ENCODE measurements at places on chromosomes 13 and 19.

GRCh38 chr13:21436582-21436981 lies 22.5 kb downstream of the ZDHHC20 start:
- DNase-seq, result no peak

- no peak for DNase-seq
Observed at GRCh38 chr19:12543855-12544254, 7.4 kb downstream of the ZNF564 start.

DNA sequence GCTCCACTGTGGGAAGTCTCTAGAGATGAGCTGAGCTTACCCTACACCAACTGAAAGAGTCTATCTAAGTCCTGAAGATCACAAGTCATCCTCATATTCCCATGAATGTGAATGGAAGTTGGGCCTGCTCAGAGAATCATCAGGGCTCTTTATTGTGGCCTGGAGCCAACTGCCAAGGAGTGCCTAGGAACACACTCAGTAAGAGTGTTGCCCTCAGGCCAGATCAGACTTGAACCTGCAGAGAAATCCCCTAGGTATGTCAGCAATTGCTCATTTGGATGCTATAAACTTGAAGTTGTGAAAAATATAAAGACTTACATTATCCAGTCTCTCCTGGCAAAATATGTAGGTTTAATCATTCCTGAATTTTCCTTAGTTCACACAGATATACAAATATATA lies 1070.2 kb downstream of the EFNB2 start:
- no peak for DNase-seq

DNA sequence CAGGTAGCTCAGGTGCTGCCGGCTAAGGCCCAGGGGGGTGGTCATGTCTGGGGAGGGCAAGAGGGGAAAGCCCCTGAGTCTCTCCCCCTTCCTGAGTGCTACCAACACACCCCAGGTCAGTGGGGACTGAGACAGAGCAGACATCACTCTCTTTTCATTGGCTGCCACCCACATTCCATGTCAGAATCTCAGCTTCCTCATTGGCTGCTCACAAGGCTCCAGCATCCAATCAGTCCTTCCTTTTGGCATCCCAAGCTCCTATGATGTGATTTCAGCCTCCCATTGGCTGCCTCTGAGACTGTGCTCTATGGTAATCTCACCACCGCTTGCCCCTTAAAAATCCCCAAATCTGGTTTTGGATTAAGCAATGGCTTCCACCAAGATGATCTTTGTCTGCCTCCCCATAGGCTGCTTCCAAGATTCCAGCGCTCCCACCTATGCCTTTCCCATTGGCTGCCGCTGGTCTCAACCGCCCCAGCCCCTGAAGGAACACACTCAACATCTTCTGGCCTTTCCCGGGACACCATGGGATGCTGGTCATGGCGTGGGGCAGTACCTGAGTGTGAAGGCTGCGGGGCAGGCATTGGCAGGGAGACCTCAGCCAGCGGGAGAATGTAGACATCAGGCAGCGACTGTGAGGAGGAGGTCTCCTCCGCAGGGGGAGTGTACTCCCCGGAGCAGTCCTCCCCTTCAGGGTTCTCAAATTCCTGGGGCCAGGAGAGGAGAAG lies 2.0 kb downstream of the LMTK3 start:
- DNase-seq, result peak; percentile 53

- DNase-seq, result no peak
Observed at GRCh38 chr19:28905996-28906395, 307.0 kb downstream of the UQCRFS1 start.

DNA sequence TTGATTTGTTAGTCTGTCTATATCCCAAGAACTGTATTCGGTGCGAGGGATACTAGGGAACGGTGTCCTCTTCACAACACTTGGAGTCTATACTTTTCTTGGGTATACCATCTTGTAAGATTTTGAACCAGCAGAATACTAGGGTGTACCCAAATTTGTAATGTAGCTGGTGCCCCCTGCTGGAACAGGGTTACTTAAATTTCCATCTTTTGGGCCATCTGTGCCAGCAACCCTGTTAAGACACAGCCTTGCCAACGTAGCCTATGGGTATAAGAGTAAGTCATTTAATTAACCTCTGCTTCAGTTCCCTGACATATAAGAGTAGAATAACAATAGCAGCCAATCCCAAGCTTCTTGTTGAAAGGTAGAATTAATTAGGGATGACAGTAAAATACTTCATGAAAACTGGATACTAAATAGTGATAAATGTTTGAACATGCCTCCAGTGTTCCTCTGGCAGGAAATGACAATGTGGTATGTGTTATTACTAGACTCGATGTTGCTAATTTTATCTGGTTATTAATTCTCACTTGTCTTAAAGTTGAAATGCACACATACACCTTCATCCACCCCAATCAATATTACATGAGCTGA lies 607.6 kb downstream of the FGF9 start:
- peak; percentile 22 for DNase-seq

DNA sequence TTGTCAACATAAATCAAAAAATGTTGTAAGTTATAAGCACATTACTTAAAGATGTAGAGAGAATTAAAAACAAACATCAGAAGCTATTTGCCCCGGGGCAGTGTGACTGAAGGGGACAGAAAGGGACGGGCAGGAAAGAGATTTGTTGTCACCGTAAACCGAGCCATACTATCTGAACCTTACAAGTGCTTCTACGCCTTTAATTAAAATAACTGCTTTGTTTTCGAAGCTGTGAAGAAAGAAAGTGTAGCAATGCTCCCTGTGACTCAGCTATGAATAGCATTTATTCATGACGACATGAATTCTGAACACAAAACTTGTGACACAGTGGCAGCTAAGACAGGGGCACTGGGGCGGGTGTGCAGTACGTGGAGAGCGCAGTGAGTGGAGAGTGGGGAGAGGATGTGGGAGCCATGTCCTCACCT lies 30.0 kb downstream of the ZNF787 start:
- DNase-seq, result no peak

GRCh38 chr19:8571006-8571411 lies 6.2 kb downstream of the MYO1F start:
- DNase-seq, result no peak

GRCh38 chr13:46389457-46390451 lies 2.7 kb upstream of the RUBCNL start:
- DNase-seq, result peak; percentile 69

GRCh38 chr13:37561031-37561430 lies 37.5 kb downstream of the POSTN start:
- DNase-seq, result no peak

GRCh38 chr13:97506511-97506910 lies 72.5 kb downstream of the RAP2A start:
- no peak for DNase-seq

All from SW480 (cell line).